GM04503 (cell line): ENCODE measurements at places on chromosomes 13 and 19.

DNA sequence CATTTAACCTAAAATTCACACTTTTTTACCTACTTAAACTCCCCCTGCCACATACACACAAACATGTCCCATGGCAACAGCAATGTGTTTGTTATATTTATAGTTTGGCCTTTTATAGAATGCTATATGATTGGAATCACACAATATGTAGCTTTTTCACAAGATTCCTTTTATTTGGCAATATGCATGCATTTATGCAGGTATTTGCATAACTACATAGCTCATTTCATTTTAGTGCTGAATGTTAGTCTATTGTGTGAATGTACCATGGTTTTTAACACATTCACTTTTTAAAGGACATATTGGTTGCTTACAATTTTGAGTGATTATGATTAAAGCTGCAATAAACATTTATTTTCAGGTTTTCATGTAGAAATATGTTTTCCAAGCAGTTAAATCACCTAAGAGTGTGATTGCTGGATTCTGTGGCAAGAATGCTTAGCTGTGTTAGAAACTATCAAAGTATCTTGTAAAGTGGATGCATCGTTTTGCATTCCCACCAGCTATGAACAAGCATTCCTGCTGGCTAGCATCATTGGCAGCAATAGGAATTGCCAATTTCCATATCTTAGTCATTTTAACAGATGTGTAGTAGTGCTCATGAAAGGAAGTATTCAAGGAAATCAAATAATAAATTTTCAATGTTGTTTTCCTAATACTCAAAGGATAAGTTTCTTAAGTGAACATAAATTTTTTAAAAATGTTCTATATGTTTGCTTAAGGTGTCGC, 557.0 kb downstream of the SLITRK1 start:
- peak; percentile 41 for DNase-seq

DNA sequence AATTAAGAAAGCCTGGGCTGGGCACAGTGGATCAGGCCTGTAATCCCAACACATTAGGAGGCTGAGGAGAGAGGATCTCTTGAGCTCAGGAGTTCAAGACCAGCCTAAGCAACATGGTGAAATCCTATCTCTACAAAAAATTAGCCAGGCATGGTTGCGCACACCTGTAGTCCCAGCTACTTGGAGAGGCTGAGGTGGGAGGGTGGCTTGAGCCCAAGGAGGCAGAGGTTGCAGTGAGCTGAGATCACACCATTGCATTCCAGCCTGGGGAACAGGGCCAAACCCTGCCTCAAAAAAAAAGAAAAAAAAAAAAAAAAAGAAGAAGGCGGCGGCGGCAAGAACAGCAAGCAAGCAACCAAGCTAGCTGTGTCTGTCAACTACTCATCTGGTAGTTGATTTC, 26.7 kb downstream of the TSC22D1 start:
- no peak for DNase-seq

- DNase-seq = no peak
Observed at GRCh38 chr19:28426110-28426729, 786.7 kb downstream of the UQCRFS1 start.

GRCh38 chr13:99288089-99288488, 19.1 kb downstream of the GPR183 start:
- DNase-seq = no peak

DNA sequence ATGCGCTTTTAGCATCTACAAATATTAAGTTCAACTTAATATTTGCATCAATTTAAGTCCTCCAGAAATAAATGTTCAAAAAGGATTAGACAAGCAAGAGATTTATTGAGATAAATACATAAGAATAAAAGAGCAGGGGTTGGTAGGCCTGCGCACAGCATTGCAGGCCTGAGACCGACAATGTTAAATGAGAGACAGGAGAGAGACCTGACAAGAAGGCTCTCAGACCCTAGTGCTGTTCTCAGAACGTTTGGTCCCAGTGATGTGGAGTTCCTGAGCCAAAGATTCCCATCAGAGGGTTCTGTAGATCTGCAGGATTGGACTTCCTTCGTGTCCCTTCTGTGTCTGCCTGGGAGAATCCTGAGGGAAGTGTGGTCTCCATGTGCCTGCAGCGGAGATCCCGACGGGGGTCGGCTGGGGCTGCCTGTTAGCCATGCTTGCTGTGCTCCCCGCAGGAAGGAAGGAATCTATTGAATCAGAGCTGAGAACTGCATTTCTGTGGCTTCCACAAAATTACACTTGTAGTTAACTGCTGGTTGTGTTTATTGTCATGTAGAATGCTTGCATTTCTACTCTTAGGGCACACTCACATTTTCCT, 369.9 kb upstream of the SLC10A2 start:
- DNase-seq = no peak

DNA sequence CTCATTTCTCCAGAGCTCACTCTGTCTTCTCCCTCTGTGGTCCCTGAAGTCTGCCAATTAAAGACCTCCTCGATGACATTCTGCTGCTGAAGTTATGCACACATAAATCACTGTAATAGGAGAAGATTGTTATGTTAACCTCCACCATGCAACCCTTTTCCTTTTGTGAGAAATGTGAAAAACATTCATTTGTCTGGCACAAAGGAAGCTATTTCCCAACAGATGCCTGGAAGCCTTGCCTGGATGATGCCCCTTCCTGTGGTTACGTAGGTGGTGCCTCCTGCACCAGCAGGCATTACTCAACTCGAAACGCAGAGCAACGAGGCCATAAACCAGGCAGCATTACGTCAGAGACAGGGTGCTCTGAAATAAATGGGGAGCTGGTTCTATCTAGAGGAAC, 327.4 kb upstream of the ZNF507 start:
- peak; percentile 9 for DNase-seq

GRCh38 chr13:72567566-72567965, 159.9 kb downstream of the MZT1 start:
- no peak for DNase-seq

DNA sequence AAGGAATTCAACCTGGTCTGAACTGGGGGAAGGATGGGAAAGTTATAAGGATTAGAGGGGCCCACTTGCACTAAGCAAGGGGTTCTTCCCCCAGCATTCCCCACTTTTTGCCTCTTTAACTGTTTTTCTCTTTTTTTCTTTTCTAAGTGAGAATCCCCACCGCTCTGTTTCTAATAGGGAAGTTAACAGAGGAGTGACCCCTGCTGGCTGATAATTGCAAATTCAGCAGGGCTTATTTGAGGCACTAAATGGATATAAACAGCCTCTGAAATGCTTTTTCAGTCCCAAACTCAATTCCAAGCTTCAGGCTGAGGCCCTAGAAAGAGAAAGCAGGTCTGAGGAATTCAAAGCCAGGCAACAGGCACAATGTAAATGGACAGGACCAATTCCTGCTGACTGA, 38.2 kb upstream of the CEACAM21 start:
- DNase-seq = no peak

GRCh38 chr13:73698859-73699258, 435.3 kb downstream of the KLF12 start:
- no peak for DNase-seq

DNA sequence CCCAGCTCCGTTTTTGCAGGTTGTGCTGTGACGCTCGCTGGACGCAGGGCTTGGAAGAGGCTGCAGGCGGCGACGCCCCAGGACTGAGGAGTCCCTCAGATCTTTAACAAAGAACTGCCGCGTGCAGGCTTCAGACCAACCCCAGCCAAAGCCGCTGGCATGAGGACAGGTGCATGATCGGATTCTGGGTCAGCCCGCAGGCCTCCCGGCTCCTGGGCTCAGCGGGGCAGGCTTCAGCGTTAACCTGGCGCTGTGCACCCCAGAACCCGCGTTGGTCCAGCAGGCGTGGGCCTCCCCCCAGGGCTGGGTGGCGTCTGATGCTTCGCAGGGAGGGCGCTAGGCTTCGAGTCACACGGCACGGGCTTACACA, 920 bp upstream of the TIMM13 start:
- no peak for DNase-seq

DNA sequence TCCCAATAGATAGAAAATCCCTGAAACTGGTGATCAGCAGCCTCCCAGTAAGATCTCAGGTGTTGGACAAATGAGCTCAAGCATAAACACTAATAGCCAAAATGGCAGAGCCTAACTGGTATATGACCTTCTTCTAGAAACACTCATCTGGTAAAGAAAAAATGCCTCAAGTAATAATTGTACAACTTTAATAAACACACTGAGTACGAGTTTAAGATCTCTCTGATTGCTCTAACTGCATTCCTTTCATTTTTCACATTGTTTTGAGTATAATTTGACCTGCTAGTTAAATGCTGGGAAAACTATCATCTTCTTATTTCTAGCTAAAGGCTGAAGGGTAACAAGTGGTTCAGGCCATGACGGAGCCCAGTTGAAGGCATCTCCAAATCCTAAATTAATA, 2009.5 kb upstream of the PCDH20 start:
- no peak for DNase-seq

- no peak for DNase-seq
Observed at GRCh38 chr19:39247701-39248664, 673 bp downstream of the IFNL4 start.

DNA sequence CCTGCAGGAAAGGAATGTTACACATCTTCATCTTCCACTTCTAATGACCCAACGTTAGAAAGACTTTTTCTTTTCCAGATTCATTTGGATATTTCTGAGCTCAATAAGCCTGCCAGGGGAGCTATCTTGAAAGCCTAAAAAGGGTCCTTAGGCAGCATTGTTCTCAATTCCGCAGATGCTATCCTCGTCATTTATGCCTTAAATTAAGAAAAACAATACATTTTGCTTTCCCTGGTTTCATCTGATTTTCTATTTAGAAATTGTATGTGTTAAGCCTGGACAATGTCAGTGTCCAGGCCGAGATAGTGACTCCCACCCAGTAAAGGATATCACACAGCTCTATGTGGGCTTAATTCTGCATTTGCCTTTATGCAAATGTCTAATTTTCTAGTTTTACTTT, 721.3 kb downstream of the DIAPH3 start:
- DNase-seq = no peak

GRCh38 chr13:29483211-29483610, 112.3 kb downstream of the SLC7A1 start:
- no peak for DNase-seq

GRCh38 chr13:39779337-39780265, 124.1 kb downstream of the COG6 start:
- DNase-seq = no peak

DNA sequence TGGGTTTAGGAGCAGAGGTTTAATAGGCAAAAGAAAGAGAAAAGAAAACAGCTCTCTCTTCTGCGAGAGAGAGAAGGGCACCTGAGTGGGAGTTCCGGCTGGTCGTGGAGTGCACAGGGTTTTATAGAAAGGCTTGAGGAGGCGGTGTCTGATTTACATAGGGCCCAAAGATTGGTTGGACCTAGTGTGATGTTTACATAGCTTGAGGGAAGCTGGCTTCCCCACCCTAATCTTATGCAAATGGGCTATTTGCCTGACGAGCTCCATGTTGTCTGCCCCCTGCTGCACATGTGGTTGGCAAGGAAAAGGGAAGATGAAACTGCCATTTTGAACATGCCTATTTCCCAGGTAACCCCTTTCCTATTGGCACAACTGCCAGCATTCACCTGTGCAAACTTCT, 21.5 kb upstream of the MEDAG start:
- DNase-seq = no peak

GRCh38 chr19:38211151-38211591, 12.9 kb downstream of the DPF1 start:
- DNase-seq = no peak

DNA sequence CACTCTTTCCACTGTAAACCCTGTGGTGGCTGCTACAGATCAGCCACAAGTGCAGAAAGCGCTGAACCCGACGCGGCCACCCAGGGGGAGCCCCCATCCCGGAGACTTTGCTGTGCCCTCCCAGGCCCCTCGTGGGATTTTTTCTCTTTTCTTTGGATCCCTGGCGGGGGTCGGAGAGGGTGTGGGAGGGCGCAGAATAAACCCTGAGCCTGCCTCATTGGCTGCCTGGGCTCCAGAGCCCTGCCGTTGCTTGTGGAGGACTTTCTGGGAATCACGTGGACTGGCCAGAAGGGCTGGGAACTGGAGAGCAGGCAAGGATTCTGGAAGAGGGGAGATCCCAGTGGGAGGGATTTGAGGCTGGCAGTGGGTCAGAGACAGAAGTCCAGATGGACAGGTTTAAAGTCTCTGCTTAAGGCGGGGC, 24.9 kb downstream of the GADD45B start:
- DNase-seq = no peak

- no peak for DNase-seq
Observed at GRCh38 chr19:6278740-6279619, 795 bp downstream of the MLLT1 start.

- DNase-seq = no peak
Observed at GRCh38 chr19:4069331-4069959, 2.7 kb upstream of the ZBTB7A start.

DNA sequence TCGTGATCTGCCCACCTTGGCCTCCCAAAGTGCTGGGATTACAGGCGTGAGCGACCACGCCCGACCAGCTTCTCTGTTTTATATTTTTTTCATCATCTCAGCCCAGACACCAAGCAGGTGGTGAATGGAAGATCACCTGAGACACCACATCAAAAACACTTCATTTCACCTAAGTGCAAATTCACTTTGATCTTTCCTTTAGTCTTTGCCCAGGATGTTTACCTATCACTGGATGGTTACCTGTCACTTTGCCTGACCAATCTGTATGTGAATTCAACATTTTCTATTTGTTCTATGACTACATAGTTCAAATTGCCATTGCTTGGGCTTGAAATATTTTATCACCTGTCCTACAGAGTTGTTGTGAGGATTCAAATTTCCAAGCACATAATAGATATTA, 65.7 kb downstream of the PAN3 start:
- DNase-seq = no peak

GRCh38 chr19:33472226-33472625, 49.4 kb downstream of the PEPD start:
- no peak for DNase-seq

GRCh38 chr13:34655554-34655953, 286.5 kb upstream of the NBEA start:
- no peak for DNase-seq

DNA sequence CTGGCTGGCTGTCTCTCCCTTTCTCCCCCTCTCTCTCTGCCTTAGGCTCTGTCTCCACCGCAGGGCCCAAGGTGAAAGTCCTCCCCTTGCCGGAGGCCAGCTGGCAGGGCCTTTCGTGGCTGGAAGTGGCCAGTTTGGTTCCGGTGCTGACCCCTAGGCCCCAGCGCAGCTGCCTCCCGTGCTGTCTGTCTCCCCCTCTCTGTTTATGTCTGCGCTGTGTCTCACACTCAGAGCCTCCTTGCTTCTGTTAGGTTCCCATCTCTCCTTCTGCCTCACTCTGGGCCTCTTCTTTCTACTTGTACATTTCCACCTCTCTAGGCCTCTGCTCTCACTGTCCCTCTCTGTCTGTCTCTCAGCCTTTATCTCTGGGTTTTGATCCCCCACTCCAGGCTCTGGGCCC, 13.1 kb downstream of the CCDC97 start:
- no peak for DNase-seq

GRCh38 chr19:15622991-15623390, 8.0 kb downstream of the CYP4F8 start:
- no peak for DNase-seq
